AG08396 (cell line): ENCODE measurements at places on chromosomes 7 and 10.

GRCh38 chr10:110118891-110119621 is 88.3 kb upstream of the MXI1 start:
- no peak for DNase-seq

GRCh38 chr7:99679032-99679399 is 780 bp downstream of the CYP3A5 start:
- peak; percentile 52 for DNase-seq

- DNase-seq = no peak
Measured at GRCh38 chr10:70804421-70804808, 11.3 kb upstream of the SGPL1 start.

DNA sequence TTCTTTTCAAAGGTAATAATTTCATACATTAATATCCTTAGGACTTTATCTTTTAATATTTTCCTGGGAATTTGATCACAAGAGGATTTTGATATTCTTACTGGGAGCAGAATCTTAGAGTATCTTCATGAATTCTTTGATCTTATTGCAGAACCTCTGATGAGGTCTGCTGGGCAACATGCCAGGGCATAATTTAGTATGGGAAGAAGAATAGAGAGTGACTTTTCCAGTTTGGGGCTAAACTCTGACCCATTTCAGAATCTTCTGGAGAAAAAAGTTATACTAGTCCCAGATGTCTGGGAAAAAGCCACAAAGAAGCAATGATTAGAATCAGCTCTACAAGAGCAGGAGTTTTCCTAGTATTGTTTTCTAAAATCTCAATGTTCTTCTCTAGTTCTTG is 28.0 kb upstream of the RSU1 start:
- no peak for DNase-seq

DNA sequence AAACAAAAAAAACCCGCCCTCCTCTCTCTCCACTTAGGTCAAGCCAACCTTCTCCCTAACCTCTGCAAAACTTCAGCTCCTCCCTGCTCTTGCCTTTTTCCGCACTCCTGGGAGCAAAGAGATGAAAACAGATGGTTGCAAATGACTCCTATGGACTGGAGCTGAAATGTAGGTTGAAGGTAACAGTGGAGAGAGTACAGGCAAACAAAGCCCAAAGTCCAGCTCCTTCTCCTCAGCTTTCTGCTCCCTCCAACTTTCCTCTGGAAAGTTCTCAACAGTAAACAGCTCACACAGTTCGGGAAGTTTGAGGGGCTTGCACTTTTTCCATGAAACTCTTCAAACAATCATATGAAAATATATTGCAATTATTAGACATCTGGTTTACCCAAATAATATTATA is 90.3 kb downstream of the SLC37A3 start:
- DNase-seq = no peak

GRCh38 chr10:50426485-50426884 is 175.2 kb upstream of the ASAH2 start:
- DNase-seq = no peak

DNA sequence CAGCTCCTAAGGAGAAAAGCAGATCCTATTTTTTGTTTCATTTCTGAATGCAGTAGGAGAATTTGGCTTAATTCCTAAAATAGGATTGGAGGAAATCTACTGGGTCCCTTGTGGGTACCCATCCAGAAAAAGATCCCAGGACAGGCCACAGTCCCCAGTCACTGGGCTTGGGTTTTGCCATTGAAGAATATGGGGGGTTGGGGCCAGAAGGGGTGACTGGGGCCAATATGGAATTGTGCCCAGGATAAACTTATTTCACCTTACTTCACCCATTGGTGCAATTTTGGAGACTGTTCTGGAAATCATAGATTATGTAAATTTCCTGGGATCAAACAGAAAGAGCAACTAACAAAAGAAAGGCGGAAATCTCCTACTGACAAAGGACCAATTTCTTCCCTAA is 5.0 kb downstream of the HOXA5 start:
- DNase-seq = no peak

GRCh38 chr7:33334349-33334748 is 205.0 kb downstream of the BBS9 start:
- DNase-seq = no peak

DNA sequence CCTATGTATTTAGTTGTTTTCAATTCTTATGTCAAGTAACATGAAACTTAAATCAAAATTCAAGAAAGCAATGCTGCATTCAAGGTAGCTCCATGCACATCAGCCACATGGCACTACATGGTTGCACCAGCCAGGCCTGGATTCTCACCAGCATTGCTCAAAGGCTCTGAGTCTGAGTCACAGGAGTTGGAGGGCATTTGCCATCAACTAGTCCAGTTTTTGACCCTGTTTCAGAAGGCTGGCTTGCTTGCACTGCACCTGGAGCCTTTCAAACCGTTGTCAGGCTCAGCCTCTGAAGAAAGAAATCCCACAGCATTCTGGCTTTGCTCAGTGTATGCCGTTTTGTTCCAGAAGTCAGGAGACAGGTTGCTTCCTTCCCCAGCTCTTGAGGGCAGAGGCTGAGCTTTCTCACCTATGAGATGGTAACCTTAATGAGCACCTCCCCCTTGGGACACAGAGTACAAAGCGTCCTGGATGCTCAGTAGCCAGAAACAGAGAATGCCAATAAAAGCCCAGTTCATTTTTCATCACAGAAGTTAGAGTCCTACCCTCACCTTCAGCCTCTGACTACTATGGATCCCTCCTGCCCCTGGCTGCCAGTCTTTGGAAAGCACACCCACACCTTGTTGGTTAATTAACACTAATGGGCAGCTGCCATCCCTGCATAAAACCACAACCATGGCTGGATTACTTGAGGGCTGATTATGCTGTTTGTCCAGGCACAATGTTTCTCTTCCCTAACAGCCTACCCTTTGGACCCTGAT is 288.4 kb upstream of the LRRTM3 start:
- DNase-seq = no peak

- no peak for DNase-seq
Measured at GRCh38 chr7:120949393-120949911, 1.1 kb upstream of the ING3 start.
